Bladder microvascular endothelial cell (primary cell): ENCODE measurements at places on chromosomes 5 and 9. TPM values are rescaled to one million over a fixed set of nuclear protein-coding genes. Genes with fewer than 3 reads are reported as not detected.

ACTL7B gene
- total RNA-seq: not detected in 2 replicates

ASTN2 gene
- 2.6 and 5.6 TPM in 2 replicates for total RNA-seq

QRFP gene
- not detected in 2 replicates for total RNA-seq

GDNF gene
- not detected in 2 replicates for total RNA-seq

SVEP1 gene
- under 0.01 and 1.4 TPM in 2 replicates for total RNA-seq

F2RL1 gene
- total RNA-seq: 7.6 and 111 TPM in 2 replicates

PHF2 gene
- total RNA-seq: 11.0 and 17.2 TPM in 2 replicates

CAPSL gene
- total RNA-seq: not detected in 2 replicates

SNX30 gene
- 3.9 and 7.4 TPM in 2 replicates for total RNA-seq

SMC2 gene
- 17.2 and 17.9 TPM in 2 replicates for total RNA-seq

TMEM252 gene
- total RNA-seq: not detected in 2 replicates

LCN9 gene
- not detected in 2 replicates for total RNA-seq
